Stimulated activated CD4-positive, alpha-beta T cell treated with anti-CD3 and anti-CD28 coated beads, Interleukin-4, amount 100 ng/mL, for 1 hour (primary cell): ENCODE measurements at places on chromosomes 1 and 21.
A peak's percentile ranks its signal among the peaks of the same experiment; 100 is the strongest.

GRCh38 chr1:229377429-229377828 is 34.6 kb upstream of the CCSAP start:
- DNase-seq: no peak

DNA sequence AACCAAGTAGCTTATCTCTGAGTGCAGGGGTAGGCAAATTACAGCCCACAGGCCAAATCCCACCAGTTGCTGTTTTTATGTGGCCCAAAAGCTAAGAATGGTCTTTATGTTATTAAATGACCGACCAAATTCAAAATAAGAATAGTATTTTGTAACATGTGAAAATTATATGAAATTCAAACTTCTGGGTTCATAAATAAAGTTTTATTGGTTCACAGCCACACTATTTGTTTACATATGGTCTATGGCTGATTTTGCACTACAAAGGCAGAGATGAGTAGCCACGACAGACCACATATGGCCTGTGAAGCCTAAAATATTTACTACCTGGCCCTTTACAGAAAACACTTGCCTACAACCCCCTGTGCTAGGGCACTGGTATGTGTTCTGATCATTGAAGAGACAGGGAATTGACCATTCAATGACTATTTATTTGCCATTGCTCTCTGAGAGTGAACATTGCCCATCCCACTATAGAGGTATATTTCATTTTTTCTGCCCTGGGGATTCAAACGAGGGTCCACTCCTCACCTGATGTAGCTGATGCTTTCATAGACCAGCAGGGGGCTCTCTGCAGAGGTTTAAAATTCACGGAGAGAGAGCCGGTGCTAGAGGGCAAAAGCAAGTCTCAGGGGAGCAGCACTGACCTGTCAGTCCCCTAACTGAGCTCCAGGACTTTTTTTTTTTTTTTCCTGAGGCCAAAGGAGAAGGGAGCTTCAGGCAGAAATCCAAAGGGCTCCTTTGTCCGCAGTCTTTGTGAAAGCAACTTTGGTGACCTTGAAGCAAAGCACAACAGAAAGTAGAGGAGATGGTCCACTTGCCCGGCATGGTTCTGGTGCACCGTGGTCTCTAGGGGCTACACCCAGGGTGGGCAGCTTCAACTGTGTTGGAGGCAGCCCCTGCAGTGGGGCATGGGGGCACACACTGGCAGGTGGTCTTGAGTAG is 7.3 kb upstream of the GNL2 start:
- peak; percentile 11 for DNase-seq

DNA sequence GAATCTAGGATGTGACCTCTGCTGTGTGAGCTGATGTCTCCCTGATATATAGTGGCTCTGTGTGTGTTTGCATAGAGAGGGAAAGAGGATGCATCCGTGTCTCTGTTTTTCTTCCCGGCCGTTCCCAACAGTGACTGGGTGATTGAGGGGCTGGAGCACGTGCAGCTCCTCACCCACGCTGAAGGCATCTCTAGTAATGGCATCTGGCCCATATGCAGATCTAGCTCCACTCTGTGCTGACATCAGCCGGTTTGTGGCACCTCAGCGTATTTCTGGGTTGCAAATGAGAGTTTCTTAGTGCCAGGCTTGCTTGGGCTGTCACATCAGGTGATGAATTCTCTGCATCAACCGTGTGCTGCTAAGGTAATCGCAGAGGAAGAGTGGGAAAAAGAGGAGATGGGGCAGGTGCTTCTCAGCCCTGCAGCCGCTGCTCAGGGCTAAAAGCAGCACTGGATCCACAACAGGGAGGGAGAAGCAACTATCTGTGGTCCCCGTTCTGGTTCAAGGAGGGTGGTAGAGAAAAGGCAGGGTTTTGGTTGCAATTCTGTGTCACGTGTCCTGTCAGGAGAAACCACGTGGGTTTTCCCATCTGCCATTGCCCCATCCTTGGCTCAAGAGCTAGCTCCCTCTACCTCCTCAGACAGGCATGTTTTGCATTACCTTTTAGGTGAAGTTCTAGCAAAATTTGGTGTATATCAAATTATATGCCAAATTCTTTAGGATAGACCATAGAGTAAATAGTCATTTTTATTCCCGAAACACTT is 282.9 kb downstream of the PBX1 start:
- no peak for DNase-seq

- no peak for DNase-seq
Measured at GRCh38 chr1:170623171-170623570, 40.8 kb upstream of the PRRX1 start.

DNA sequence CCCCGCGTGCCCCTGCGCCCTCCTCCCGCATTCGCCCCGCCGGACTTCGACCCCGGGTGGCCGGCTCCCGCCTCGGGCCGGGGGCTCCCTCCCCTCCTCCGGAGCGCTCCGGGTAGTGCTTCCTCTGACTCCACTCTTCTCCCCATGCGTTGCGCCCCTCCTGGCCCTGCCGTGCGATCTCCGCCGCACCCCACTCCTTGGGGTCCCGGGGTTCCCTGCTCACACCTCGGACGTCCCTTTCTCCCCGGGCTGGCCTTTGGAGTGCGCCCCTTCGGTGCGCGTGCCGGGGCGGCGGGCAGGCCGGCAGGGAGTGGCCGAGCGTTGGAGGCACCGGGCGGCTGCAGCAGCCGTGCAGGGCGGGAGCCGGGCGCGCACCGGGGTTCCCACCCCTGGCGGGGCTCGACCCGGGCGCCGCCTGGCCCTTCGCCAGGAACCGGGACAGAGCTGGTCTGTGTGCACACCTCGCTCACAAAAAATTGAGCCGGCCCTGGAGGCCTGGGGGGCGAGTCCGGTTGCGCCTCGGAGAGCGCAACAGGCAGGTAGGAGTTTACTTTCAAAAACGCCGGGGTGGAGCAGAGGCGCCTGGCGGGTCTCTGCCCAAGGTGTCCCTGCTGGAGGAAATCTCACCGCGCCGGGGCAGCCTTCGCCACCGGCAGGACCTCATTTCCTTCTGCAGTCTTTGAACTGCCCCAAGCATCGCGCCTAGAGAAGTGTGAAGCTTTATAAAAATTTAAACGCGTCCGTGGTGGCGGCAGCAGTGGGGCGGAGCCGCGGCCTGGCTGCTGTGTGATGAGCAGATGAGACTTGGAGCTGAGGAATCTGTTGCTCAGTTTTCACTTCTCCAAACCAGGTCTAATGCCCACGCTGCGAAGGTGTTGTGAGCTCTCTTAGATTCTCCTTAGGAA is 650 bp downstream of the VANGL1 start:
- DNase-seq: peak; percentile 11

DNA sequence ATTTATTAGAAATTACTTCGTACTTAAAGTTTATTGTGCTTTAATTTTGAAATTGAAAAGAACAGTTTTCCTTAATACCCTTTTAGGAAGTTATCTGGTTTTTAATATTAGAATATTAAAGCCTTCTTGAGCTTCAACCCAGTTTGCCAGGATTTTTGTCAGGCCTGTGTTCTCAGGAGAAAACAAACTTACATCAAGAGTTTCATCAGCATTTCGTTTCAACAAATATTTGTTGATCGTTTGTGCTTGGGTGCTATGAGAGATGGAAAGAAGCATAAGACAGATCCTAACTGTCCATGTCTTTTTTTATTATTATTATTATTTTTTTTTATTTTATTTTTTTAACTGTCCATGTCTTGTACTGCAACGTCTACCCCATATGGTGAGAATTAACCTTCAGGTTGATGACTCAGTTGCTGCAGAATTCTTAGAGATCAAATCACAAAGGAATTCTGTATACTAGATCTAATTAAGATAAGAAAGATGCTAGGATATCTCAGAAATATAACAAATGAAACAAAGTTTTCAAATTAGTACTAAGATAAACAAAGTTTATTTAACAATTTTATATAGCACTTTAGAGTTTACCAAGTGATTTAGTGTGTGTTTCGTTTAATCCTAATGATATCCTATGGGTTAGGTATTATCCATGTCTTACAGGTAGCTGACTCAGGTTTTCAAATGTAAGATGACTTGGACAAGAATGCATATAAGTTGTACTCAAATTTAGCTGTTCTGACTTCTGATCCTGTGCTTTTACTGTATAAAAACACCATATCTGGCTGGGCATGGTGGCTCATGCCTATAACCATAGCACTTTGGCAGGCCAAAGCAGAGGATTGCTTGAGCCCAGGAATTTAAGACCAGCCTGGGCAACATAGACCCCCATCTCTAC is 14.3 kb downstream of the FBXO28 start:
- DNase-seq: no peak

- DNase-seq: no peak
Measured at GRCh38 chr1:31642366-31642765, 2.3 kb downstream of the PEF1 start.

GRCh38 chr1:99544328-99544727 is 101.6 kb upstream of the PALMD start:
- no peak for DNase-seq

GRCh38 chr1:64482720-64483119 is 12.8 kb downstream of the CACHD1 start:
- DNase-seq: no peak

- DNase-seq: no peak
Measured at GRCh38 chr21:35512346-35512745, 463.2 kb upstream of the RUNX1 start.

DNA sequence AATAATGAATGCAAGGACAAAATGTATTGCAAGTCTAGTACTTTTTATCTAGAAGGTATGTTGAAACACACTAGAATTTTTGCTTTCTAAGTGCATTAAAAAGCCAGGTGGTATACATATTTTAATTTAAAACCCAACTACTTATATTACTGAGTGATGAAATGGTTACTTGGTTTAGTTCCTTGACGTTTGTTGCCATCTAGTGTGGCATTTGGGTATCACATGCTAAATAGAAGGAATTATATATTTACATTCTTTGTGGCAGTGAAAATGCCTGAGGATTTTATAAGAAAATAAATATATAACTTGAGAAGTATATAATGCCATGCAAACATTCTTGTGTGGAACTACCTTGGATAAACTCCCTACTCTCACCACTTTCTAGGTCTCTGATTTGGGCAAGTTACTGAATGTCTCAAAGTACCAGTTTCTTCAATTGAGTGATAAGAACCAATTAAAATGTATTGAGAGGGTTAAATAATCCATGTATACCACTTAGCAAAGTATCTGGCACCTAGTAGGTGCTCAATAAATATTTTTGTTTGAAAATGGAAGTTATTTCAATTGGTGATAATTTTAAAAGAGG is 69.6 kb downstream of the SDCCAG8 start:
- no peak for DNase-seq

GRCh38 chr1:93763704-93764365 is 82.2 kb upstream of the BCAR3 start:
- no peak for DNase-seq
